ENCODE measurements at places on chromosomes 3 and 15.

GRCh38 chr3:105938101-105938500, 69.3 kb upstream of the CBLB start:
- no peak for DNase-seq

DNA sequence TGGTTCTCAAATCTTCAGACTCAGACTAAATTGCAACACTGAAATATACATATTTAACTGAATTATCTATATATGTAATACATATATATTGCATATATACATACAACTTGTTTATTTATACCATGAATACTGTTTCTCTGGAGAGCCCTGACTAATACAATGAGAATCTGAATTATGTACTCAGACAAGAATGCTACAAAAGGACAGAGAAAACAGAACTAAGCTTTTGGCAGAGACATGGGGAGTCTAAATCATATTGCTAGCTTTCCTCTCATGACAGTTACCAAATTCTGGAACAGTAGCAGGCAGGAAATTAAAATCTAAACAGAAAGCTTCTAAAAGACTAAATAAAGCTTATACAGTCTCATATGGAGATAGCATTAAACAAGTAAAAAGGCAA, 142.4 kb upstream of the KCNMB2 start:
- DNase-seq: no peak

DNA sequence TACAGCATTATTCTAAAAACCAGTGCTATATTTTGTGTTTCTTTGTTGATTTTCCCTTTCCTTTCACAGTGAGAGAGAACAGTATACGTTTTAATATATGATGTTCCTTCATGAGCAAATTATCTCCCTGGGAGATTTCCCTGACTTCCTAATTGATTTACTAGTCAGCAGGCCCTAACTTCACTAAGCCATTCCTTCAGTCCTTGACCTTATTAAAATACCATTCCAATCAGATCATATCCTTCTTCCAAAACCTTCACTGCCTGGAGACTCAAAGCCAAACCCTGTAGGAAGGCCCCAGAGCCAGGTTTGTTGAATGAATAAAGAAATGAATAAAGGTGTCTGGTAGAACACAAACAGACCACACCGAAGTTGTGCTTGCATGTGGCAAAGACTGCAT, 43.8 kb upstream of the ARHGEF3 start:
- no peak for DNase-seq

DNA sequence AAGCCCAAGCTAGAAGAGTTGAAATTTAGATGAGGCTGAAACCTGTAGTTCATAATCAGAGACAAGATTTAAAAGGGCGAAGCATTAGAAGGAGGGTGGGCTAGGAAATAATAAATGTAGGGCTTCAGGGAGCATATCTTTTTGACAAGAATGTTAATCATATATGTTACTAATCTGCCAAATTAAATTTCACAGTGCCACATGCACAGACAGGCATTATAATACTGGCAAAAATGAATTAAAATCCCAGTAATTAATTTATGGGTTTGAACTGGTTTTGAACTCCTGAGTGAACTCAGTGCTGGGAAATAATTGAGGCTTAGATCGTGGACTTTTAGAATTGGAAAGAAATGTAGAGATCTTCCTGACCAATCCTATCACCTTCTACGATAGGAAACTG, 383.5 kb upstream of the IL12A start:
- no peak for DNase-seq

GRCh38 chr15:69691307-69692015, 238.8 kb downstream of the RPLP1 start:
- no peak for DNase-seq

- no peak for DNase-seq
Measured at GRCh38 chr3:16484984-16485383, 28.5 kb downstream of the RFTN1 start.

- DNase-seq: no peak
Measured at GRCh38 chr3:57977818-57978235, 30.4 kb upstream of the FLNB start.

- no peak for DNase-seq
Measured at GRCh38 chr15:74525945-74526344, 15.1 kb upstream of the ARID3B start.

GRCh38 chr15:45970542-45970941, 335.7 kb downstream of the SQOR start:
- no peak for DNase-seq

GRCh38 chr15:85689729-85690128, 105.0 kb downstream of the KLHL25 start:
- no peak for DNase-seq

DNA sequence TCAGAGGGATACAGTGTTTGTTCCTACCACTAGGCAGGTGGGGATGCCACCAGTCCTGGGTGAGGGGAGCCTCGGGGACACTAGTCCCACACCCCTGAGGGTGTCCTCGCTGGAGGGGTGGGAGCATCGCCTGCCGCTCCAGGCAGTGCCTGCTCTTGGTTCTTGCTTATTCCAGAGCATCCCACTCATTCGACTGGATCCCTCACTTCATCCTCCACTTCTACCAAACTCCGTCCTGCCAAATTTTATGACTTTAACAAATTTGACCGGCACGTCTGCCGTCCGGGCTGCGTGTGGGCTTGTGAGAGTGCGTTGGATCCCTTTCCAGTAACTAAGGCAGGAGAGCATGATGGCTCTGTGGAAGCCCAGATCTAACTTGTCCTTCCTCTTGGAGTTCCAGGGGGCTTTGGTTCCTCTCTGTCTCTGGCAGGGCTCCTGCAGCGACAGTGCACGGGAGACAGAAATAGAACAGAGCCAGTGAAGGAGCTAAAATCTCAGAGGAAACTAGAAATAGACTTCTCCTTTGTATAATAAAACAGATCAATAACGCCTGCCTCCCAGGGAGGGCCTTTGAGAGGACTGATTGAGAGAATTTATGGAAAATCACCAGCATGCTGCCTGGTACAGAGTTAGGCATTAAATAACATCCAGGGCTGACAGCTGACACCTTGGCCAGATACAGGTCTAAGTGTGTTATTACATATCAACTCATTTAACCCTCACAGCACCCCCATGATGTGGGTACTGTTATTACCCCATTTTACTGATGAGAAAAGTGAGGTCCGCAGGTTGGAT, 34.5 kb downstream of the MGLL start:
- DNase-seq: no peak

Data from hypothalamus (tissue), 51 donors.